Mucosa of descending colon (tissue), 3 donors: ENCODE measurements at places on chromosomes 16 and 17.

DNA sequence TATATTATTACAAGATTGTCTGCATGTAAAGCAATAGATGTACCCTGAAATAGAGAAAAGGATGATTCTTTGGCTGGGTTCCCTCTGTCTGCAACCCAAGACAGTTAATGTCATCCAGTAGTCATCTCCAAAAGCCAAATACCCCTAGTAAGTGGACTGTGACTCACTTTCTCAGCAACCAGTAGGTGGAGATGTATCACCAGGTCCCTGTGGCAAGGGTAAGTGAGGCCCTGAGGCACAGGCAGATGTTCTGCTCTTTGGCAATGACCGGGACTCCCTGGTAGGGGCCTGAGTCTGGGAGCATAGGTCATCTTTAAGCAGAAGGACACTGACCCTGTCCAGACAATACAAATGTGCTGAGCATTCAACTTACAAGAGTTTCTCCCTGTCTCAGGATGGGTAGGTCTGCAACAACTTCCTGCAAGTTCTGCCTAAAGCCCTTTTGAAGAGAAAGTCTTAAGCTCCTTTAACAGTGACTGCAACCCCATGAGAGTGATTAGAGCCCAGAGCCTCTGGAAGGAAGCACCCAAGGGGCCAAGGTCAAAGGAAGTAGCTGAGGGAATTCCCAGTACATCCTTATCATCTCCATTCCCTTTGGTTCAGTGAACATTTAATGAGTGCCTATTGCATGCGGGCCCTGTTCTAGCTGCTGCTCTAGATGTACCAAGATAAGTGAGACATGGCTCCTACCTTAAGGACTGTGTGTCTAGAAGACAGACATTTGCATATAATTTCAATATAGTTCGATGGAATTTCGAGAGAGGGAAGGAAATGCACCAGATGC, 31.9 kb downstream of the PMP22 start:
- no peak for DNase-seq

GRCh38 chr17:18314059-18314730, 599 bp downstream of the TOP3A start:
- peak; percentile 13 for DNase-seq

DNA sequence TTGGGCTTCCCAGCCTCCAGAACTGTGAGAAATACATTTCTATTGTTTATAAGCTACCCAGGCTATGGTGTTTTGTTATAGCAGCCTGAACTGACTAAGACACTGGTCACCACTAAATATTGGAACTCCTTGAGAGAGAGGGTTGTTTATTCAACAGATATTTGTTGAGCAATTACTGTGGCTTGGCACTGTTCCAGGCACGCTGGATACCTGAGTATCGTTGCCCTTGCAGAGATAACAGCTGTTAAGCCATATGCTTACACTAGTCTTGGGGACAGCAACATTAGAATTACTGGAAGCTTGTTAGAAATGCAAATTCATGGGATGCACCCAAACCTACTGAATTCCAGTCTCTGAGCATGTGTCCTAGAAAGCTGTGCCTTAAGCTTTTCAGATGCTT, 230.7 kb downstream of the HS3ST4 start:
- no peak for DNase-seq

DNA sequence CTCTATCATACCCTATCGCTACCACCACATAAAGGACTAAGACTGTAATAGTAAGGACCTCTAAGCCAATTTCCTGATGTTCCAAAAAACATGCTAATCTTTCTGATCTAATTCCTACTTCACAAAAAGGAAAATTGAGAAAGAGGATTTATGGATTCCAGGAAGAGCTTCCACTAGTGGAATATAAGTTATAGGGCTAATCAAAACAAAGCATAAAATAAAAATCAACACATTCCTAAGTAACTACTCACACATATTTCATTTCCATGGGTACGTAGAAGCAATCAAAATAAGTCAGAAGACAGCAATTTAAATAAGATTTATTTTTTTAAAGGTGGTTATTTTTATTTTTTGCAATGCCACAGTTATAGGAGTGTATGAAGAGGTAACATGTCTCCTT, 12.4 kb downstream of the CCDC43 start:
- no peak for DNase-seq
